Neural progenitor cell (in vitro differentiated cells): ENCODE measurements at places on chromosomes 3 and 15. TPM values are rescaled to one million over a fixed set of nuclear protein-coding genes. Genes with fewer than 3 reads are reported as not detected.

GRCh38 chr15:81301815-81302399 lies 22.0 kb downstream of the STARD5 start:
- H3K4me3 ChIP-seq = no peak overlapping the region
- H3K4me1 ChIP-seq = peaks cover 23% of the 10 kb centered on the region
- no peaks in the 10 kb centered on the region for H3K27me3 ChIP-seq
- H3K27ac ChIP-seq = no peak overlapping the region
- no peaks in the 10 kb centered on the region for H3K36me3 ChIP-seq

DNA sequence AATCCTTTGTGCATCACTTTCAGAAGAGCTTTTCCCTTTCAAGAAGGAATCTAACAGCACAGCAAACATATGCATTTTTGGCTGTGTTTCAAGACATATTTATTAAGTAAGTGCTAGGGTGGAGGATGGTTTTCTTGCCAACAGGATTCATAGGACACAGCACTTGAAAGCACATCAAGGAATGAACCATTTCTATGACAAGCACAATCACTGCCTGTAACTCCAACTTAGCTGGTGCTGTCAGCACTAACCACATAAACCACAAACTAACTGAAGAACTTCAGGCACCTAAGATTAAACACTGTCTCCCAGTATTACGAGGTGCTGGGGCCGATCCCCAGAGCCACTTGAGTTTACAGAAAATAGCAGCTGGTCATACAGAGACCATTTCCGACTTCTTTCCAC lies 35.4 kb upstream of the SPRED1 start:
- no peak for DNase-seq
- H3K27me3 ChIP-seq = no peaks in the 10 kb centered on the region
- H3K27ac ChIP-seq = no peak overlapping the region
- H3K36me3 ChIP-seq = no peaks in the 10 kb centered on the region
- H3K4me3 ChIP-seq = no peak overlapping the region
- H3K4me1 ChIP-seq = peaks cover 3% of the 10 kb centered on the region

- no peak overlapping the region for H3K4me3 ChIP-seq
- no peaks in the 10 kb centered on the region for H3K36me3 ChIP-seq
- H3K4me1 ChIP-seq = no peaks in the 10 kb centered on the region
- no peaks in the 10 kb centered on the region for H3K27me3 ChIP-seq
- no peak for DNase-seq
Measured at GRCh38 chr3:109640146-109640652, 302.9 kb upstream of the DPPA4 start.

DNA sequence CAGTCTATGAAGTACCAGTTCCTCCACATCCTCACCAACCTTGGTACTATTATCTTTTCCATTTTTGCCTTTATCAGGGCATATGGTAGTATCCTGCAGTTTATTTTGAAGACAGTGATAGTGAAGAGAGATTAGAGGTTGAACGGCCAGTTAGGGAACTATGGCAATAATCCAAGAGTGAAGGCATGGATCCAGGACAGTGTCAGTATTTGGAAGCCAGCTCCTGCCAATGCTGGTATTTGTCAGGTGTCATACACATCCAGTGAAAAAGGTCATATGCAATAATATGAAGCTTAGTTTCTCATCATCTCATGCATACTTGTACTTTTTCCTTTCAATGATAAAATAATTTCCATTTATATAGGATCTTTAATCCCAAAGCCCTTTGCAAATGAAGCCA lies 56.8 kb upstream of the KCNMB2 start:
- no peaks in the 10 kb centered on the region for H3K4me1 ChIP-seq
- H3K36me3 ChIP-seq = no peaks in the 10 kb centered on the region
- H3K27me3 ChIP-seq = no peaks in the 10 kb centered on the region
- DNase-seq = no peak
- H3K27ac ChIP-seq = no peak overlapping the region

- no peaks in the 10 kb centered on the region for H3K36me3 ChIP-seq
- H3K4me3 ChIP-seq = no peak overlapping the region
- H3K27me3 ChIP-seq = no peaks in the 10 kb centered on the region
- H3K27ac ChIP-seq = no peak overlapping the region
- no peaks in the 10 kb centered on the region for H3K4me1 ChIP-seq
Measured at GRCh38 chr3:119187266-119187665, 13.9 kb downstream of the UPK1B start.

- H3K27ac ChIP-seq = no peak overlapping the region
- no peak for DNase-seq
- H3K27me3 ChIP-seq = no peaks in the 10 kb centered on the region
- H3K4me1 ChIP-seq = peaks cover 18% of the 10 kb centered on the region
Measured at GRCh38 chr3:161221806-161222600, 892 bp downstream of the NMD3 start.

DNA sequence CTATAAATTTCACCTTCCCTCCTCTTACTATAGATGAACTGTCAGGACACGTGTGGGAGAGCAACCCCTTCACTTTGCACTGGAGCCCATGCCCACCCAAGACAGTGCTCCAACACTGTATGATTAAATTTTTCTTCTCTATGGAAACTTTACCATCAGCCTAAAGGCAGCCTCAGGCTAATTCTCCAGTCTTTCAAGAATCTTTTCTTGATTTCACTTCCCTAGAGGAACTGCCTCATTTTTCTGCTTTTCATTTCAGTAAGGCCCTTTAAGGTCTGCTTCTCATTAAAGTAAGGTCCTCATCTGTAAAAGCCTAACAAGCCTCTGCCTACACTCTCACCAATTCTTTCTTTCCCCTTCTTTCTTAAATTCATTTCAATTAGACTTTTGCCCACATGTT lies 137.3 kb downstream of the KCNMB2 start:
- H3K4me1 ChIP-seq = no peaks in the 10 kb centered on the region
- H3K4me3 ChIP-seq = no peak overlapping the region

GRCh38 chr3:110576960-110577359 lies 494.7 kb upstream of the NECTIN3 start:
- DNase-seq = peak; percentile 78
- no peaks in the 10 kb centered on the region for H3K36me3 ChIP-seq
- H3K27ac ChIP-seq = no peak overlapping the region

DNA sequence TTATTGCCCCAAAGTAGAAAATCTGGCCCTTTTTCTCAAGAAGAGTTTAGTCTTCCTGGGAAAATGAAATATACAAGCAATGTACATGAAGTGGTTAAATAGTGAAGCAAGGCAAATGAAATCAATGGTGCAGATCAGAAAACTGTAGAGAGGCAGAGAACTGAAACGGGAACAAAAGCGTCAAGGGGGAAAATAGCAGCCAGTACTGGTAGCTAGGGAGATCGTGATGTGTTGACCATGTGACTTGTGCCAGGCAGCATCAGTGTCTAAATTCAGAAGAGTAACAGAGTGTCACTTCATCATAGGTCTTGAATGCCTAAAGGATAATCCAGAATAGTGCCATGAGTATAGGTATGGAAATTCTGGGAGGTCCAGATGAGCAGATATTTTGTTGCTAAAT lies 163.1 kb downstream of the CHL1 start:
- H3K27ac ChIP-seq = no peak overlapping the region
- no peaks in the 10 kb centered on the region for H3K4me1 ChIP-seq
- no peak overlapping the region for H3K4me3 ChIP-seq
- DNase-seq = no peak

DNA sequence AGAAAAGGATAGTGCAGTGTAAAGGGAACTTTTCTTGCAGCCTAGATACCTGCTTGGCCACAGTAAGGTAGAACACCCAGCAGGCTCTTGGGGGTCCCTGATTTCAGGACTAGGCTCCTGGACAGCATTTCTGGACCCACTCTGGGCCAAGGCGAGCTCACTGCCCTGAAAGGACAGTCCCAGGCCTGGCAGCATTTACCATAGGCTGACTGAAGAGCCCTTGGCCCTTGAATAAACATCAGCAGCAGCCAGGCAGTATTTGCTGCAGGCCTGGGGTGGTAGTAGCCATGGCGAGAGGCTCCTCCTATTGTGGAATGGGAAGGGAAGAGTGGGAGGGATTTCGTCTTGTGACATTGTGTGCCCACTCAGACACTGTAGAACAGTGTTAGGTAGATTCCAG lies 529.2 kb downstream of the TUSC7 start:
- H3K27ac ChIP-seq = no peak overlapping the region
- H3K36me3 ChIP-seq = no peaks in the 10 kb centered on the region
- H3K4me1 ChIP-seq = no peaks in the 10 kb centered on the region

DNA sequence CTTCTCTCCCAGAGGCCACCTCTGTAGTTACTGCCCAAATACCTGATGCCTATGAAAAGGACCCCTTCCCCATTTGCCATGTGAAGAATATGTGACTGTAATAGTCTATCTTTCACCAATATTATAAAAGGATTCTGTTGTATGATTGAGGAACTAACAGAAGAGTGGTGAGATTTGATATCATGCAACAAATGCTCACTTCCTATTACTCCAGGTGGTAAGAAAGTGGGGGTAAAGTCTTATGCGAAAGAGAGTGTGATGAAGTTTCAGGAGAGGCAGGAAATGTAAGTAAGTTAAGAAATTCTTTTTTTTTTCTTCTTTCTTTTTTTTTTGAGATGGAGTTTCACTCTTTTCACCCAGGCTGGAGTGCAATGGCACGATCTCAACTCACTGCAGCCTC lies 24.4 kb upstream of the RAP2B start:
- H3K36me3 ChIP-seq = no peaks in the 10 kb centered on the region
- H3K27me3 ChIP-seq = no peaks in the 10 kb centered on the region
- H3K4me1 ChIP-seq = no peaks in the 10 kb centered on the region
- H3K4me3 ChIP-seq = no peak overlapping the region
- no peak for DNase-seq

DNA sequence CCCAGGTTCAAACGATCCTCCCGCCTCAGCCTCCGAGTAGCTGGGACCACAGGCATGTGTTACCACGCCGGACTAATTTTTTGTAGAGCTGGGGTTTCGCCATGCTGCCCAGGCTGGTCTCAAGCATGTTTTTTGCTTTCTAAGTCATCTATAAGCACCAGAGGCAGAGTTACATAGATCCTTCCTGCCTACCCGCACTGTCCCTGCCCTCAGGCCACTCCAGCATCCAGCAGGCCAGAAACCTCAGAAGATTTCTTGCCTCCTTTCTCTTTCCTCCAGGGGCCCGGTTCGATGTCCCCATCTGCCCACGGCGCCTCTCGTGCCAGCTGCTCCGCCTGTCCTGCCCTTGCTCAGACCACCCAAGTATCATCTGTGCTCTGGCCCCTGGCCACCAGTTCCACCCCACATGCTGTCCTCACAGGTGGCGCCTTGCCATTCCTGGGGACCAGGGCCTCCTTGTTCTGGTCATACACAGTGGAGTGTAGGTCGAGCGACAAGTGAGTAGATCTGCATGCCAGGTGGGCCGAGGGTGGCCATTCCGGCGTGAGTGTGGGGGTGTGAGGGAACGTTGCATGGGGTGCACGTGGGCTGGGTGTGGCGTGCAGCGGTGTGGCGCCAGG lies 27.3 kb downstream of the KLHDC8B start:
- H3K27me3 ChIP-seq = no peaks in the 10 kb centered on the region
- no peak overlapping the region for H3K27ac ChIP-seq
- H3K36me3 ChIP-seq = no peaks in the 10 kb centered on the region
- no peak overlapping the region for H3K4me3 ChIP-seq

- no peaks in the 10 kb centered on the region for H3K27me3 ChIP-seq
- no peak overlapping the region for H3K4me3 ChIP-seq
- peaks cover 4% of the 10 kb centered on the region for H3K4me1 ChIP-seq
- no peaks in the 10 kb centered on the region for H3K36me3 ChIP-seq
Measured at GRCh38 chr3:119600732-119601131, 3.0 kb downstream of the PLA1A start.

DNA sequence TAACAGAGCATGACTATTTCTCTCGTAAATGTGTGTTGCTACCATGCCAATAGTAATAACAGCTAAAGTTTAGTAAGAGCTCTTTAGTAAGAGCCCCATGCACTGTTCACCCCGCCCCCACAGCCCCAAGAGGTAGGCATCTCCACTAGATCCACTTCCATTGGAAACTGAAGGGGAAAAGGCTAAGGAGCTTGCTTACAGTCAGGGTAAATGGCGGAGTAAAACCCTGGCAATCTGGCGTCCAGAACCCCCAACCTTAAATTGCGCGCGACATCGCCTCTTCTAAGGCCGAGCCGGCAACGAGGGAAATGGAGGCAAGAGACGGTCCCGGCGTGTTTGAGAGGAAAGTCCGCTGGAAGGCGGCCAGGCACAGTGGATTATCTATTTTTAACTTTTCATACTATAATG lies 654 bp upstream of the C3orf38 start:
- DNase-seq = peak; percentile 56
- peaks cover 8% of the 10 kb centered on the region for H3K36me3 ChIP-seq
- H3K4me1 ChIP-seq = peaks cover 11% of the 10 kb centered on the region
- H3K27ac ChIP-seq = peak overlapping the region; percentile 95
- H3K4me3 ChIP-seq = peak overlapping the region; percentile 93

DNA sequence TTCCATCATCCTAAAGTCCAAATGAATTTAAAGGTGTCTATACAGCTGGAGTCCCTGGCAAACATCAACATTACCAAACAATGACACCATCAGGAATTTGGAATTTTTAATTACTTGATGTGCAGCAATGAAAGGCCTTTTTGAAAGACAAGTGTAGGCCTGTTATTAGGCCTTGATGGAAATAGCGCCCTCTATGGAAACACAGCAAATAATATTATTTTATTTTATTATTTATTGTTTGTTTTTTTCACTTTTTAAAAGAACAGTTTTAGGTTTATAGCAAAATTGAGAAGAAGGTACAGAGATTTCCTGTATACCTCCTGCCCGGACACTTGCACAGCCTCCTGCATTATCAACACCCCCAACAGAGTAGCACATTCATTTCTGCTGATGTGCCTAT lies 18.1 kb upstream of the OR5AC2 start:
- peaks cover 5% of the 10 kb centered on the region for H3K4me1 ChIP-seq
- no peak for DNase-seq
- H3K27ac ChIP-seq = no peak overlapping the region
- no peaks in the 10 kb centered on the region for H3K27me3 ChIP-seq

DNA sequence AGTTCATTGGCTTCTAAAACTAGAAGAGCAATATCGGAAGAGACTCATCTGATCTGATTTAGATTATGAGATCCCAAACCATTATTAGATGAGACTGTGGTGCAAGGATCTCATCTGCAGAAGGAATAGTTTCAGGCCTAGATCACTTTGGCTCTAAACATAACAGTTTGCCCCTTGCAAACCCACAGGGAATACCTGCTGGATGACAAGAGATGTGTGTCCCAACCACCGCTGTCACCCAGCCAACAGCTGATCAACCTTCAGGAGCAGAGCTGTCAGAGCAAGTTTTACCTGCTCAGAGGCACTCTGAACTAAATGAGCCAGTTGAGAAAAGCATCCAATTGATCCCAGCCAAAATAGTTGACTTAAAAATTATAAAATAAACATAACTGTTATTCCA lies 64.0 kb upstream of the ST3GAL6 start:
- H3K4me1 ChIP-seq = no peaks in the 10 kb centered on the region
- H3K4me3 ChIP-seq = no peak overlapping the region
- no peak overlapping the region for H3K27ac ChIP-seq
- H3K27me3 ChIP-seq = no peaks in the 10 kb centered on the region
- DNase-seq = no peak

The CIB2 gene
- total RNA-seq = 40.6 and 52.0 TPM in 2 replicates

The TRPM1 gene
- total RNA-seq = not detected in 2 replicates

The CHDH gene
- total RNA-seq = 1.5 and 5.9 TPM in 2 replicates

The STXBP5L gene
- 2.3 and 4.8 TPM in 2 replicates for total RNA-seq
